ENCODE measurements at places on chromosomes 16 and 17. TPM values are rescaled to one million over a fixed set of nuclear protein-coding genes. Genes with fewer than 3 reads are reported as not detected.

The LGALS9B gene
- not detected for total RNA-seq

The CSF3 gene
- total RNA-seq, result 0.42 TPM

The PCYT2 gene
- 19.0 TPM for total RNA-seq

The OTOP2 gene
- not detected for total RNA-seq

The PDE6G gene
- 1.6 TPM for total RNA-seq

The IGF2BP1 gene
- 83.3 TPM for total RNA-seq

The TBC1D3H gene
- total RNA-seq, result not detected

The LITAFD gene
- total RNA-seq, result not detected

The ANKRD40CL gene
- total RNA-seq, result not detected

The FNDC8 gene
- not detected for total RNA-seq

The RAPGEFL1 gene
- total RNA-seq, result 3.4 TPM

The TBC1D3G gene
- total RNA-seq, result not detected

The ABR gene
- total RNA-seq, result 127 TPM

The HBA1 gene
- 1.4 TPM for total RNA-seq
